Mesenchymal stem cell (in vitro differentiated cells and primary cell): ENCODE measurements at places on chromosomes 13 and 19.

DNA sequence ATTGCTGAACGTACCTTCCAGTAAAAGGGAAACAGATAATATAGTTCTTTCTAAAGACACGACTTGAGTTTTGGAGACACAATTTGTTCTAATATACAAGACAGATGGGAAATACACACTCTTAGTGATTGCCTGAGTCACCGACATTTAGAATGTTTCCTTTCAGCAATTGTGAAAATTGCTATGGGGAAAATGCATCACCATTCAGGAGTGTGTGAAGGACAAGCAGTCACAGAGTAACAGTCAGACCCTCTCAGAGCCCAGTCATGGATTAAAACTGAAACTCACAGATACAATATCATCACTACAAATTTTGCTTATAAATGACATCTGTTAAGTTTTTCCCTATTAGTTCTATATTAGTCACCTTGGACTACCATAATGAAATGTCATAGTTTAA is 286.1 kb downstream of the SPRY2 start:
- peak; percentile 60 for DNase-seq

DNA sequence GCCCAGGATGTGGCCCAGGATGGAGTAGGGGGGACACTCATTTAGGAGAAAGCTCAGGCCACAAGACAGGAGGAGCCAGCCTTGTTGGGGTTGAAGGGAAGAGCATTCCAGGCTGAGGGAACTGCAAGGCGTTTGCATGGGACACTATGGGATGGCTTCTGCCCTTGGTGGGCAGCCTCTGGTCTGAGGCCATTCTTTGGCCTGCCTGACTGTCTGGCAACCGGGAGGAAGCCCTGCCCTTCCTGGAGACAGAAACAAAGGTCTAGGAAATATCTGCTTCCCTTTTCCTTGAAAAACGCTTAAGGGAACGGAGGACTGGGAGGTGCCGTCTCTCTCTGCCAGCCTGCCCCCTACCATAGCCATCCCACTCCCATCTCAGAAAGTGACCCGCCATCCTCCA is 2.8 kb upstream of the ICAM1 start:
- no peak for DNase-seq

GRCh38 chr19:4730740-4731171 is 7.1 kb upstream of the DPP9 start:
- peak; percentile 22 for DNase-seq

DNA sequence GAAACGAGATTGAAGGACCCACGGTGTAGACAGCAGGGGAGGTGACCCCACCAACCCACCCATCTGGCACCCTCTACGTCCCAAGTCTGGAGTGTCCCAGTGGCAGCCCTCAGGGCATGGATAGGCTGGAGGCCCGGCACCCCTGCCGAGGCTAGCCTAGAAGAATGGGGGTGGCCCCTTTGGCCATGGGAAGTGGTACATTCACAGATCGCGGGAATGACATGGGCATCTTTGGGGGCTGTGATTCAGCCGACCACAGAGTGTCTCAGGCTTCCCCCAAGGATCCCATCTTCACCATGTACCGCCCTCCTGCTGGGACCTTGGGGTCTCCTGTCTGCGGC is 11.3 kb upstream of the MKNK2 start:
- DNase-seq, result no peak

DNA sequence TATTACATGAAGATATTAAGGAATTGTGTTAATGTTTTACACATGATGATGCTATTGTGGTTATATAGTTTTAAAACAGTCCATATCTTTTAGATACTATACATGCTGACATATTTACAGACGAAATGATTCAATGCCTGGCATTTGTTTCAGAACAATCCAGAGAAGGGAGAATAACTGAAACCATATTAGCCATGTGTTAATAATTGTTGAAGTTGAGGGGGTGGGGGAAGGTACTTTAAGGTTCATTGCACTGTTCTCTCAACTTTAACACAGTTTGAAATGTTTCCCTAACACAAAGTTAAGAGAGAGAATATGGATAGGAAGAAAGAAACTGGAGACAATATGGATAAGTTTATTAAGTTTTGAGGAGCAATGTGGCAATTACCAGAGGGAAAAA is 5.8 kb downstream of the CRYL1 start:
- no peak for DNase-seq

DNA sequence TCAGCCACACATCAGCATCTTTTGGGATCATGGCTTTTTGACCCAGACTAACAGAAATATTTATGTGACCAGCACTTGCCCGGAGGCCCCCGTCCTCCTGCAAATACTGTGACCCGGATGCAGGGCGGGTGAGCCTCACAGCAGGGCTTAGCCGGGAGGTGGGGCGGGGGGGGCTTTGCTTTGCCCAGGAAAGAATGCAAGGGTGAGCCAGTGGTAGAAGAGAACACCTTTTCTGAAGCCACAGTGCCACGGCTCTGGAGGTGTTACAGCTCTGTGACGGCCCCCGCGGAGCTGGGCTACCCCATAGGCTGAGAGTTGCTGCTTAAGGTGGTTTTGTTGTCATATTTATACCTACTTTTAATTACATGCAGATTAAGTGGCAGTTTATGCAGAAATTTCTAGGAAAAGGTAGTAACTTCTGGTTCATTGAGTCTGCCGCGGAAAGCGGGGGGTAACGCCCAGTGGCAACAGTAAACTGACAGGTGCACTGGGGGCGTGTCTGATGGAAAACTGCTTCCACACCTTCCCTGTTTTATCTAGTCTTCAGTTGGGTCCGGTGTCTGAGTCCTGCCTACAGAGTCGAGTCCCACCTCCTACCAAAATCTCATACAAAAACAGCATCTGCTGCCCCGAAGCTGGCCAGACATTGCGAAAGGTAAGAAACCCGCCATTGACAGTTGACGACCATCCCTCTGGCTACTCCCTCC is 187.9 kb downstream of the TEX29 start:
- DNase-seq, result no peak
